ENCODE measurements at places on chromosomes 7 and 10. TPM values are rescaled to one million over a fixed set of nuclear protein-coding genes. Genes with fewer than 3 reads are reported as not detected.

GRCh38 chr7:33504266-33504665 is 374.9 kb downstream of the BBS9 start:
- no peak for DNase-seq

DNA sequence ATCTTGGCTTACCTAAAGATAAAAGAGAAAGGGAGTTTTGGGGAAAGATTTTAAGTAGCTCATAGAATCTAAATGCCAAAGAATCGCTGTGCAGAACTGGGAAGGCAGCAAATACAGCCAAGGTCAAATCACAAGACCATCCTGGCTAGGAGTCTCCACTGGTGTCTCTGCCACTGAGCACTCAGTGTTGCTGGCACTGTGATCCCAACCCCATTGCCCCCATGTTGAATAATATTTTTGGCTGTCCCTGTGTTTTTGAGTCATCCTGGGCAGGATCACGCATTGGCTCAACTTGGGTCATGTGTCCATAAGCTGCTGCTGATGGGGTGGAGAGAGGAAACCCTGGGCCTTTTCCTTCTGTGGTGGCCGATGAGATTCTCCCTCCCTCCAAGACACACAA is 21.2 kb downstream of the TLX1 start:
- DNase-seq: no peak

DNA sequence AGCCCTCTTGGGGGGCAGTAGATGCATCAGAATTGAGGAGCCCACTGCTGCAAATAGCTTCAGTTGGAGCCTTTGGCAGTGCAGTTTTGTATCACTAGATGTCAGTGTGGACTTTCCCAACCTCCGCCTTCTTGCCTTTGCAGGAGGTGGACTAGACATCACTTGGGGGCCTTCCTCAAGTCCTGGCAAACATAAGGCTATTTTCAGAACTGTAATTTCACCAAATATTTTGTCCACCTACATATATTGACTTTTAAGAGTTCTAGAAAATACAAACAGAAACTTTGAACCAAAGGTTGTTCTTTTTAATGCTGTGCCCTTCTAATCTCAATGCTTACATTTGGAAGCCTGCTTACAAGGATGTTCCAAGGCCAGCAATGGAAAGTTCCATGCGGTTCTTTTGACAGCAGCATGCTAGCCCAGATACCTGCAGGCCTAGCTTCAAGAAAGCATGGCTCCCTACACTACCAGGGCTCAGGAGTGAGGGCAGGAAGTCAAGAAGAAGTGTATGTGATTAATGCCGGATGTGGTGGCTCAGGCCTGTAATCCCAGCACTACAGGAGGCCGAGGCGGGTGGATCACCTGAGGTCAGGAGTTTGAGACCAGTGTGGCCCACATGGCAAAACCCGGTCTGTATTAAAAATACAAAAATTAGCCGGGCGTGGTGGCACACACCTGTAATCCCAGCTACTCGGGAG is 8.0 kb upstream of the ZNRF2 start:
- peak; percentile 71 for DNase-seq

DNA sequence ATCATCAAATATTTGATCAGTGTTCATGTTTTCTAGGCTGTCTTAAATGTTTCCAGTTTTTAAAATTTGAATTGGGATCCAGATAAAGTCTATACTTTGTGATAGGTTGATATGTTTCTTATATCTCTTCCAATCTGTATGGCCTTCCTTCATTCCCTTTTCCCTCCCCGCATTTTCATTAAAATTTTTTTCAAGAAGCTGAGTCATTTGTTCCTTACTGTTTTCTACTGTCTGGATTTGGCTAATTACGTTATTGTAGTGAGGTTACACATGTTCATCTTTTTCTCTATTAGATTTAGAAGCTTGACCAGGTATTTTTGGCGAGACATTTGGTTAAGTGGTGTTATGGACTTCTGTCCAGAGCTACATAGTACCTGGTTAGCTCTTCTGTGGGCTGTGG is 11.2 kb downstream of the GARS1 start:
- peak; percentile 38 for DNase-seq

DNA sequence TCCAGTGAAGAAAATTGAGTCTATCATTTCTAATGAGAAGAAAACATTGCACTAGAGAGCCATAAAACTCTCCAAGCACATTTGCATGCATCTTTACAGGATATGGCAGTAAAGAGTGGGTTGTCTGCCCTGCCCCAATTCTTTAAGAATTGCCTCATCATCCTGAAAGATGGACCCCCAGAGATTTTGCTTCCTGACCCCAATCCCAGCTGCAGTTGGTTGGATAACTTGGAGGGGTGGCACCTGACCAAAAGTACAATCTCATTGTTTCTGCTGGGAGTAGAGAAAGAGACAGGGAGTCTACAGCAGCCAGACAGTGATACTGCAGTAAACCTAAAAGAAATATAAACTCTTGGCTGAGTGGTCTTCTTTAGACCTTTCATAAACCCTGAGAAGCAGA is 49.1 kb upstream of the ADCY1 start:
- DNase-seq: no peak

- peak; percentile 91 for DNase-seq
Observed at GRCh38 chr10:59177031-59177797, 771 bp downstream of the PHYHIPL start.

DNA sequence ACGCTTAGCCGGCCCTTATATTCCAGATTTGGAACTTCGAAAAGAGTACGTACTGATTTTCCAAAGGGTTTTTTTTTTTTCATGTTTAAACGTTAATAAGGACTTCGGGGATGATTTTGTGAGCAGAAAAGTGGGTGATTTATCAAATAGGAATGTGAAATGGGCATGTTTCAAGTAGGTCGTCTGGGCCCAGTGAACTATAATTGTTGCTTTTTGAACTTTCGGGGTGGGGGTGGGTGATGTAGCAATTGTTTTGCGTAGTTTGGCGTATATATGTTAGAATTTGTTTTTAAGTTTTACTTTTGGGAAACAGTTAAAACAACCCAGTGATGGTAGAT is 299 bp upstream of the PBLD start:
- DNase-seq: peak; percentile 75

DNA sequence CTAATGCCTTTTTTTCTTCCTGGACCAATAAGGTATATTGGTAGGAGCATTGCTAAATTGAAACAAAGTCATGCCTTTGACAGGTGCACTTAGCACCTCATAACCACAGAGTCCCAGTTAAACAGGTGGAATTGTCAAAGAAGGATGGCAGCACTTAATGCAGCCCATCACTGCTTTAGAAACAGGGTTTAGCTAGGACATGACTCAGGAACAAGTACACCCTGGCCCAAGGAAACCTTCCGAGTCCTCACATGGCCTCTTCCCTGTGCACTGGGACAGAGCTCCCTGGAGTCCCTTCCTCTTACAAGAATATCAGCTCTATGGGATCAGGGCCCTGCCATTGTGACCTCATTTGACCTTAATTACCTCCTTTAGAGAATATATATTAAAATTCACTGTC is 382.7 kb downstream of the EXOC4 start:
- no peak for DNase-seq

DNA sequence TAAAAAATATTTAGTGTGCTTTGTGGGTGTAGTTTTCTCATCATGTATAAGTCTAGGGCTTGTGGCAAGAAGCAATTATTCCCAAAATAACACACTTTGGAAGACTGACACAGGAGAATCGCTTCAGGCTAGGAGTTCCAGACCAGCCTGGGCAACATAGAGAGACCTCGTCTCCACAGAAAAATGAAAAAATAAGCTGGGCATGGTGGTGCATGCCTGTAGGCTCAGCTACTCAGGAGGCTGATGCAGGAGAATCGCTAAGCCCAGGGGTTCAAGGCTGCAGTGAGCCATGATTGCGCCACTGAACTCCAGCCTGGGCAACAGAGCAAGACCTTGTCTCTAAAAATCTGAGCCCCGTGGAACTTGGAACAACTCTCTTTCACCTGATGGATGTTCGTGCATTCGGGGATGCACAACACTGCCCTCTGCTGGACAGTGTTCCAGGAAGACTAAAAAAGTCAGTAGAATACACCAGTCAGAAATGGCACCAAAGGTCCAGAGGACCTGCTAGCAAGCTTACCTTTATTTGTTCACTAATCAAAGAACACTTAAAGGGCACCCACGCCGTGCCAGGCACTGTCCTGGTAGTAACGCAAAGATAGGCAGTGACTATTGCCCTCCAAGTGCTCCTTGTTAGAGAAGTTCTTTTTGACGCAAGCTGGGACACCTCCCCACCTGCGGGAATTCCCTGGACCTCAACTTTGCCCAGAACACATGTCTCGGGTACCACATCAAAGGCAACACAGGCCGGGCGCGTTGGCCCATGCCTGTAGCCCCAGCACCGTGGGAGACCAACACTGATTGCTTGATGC is 81.9 kb upstream of the CALN1 start:
- DNase-seq: peak; percentile 45

DNA sequence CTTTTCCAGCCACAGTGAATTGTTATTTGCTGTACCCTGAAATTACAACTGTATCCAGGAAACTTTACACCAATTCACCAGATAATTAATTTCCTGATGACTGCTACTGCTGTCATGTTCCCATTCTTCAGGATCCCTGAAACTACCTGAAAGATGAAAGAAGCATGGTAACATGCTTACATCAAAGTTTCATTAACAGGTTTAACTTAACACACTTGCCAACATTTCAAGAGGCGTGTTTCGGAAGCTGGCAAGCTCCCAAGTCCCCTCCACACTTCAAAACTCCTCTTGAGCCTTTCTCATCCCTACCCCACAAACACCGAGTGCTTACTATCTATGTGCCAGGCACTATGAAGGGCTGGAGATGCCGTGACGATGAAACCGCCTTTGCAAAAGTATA is 88.6 kb downstream of the MPP7 start:
- DNase-seq: no peak

GRCh38 chr10:71241114-71241829 is 28.9 kb downstream of the UNC5B start:
- peak; percentile 60 for DNase-seq

DNA sequence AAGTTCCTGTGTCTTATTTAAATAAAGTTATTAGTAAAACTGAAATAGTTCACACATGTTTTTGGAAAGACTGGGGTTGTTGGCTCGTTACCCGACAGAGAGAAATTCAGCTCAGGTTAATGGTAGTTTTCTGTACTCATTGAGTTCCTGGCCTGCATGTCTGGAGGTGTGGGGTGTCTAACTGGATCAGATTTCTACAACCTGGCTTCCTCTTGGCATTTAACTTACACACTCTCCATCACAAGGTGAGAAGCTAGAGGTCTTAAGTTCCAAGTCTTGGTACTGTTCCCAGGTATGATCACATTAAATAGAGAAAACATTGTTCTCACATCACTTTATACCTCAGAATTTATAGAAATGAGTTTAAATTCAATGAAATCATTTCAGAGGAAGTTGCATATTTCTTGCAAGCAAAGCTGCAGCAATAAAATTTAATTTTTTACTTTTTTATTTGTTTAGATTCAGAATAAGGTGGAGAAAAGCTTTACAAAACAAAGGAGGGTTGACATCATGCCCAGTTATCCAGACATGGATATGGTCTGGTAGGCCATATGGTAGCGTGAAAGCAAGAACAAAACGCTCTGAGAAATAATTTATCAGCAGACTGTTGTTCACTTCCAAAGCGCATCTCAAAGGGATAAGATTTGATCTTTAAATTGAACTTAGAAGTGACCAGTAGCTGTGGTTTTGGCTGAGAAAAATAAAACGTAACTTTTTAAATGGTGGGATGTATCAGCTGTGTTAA is 120.6 kb downstream of the GLCCI1 start:
- no peak for DNase-seq

DNA sequence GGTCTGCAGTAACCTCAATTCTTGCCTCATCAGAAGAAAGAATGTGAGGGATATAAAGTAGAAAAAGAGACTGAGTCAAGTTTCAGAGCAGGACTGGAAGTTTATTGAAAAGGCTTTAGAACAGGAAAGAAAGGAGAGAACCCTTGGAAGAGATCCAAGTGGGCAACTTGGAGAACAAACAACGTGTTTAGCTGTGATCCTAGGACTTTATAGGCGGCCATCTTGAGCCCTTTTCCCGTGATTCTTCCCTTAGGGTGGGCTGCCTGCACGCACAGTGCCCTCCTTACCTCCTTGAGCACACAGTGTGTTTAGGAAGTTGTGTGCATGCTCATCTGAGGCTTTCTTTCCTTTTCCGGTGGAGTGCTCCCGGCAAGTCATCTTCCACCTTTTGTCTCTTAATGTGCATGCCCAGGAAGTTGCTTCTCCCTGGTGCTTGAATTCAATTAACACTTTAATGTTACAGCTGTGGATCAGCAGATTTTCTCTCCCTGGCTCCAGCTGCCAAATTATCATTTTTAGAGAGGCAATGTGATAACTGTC is 59.8 kb downstream of the ENTPD1 start:
- DNase-seq: no peak

- no peak for DNase-seq
Observed at GRCh38 chr7:50864694-50865093, 82.0 kb upstream of the GRB10 start.

DNA sequence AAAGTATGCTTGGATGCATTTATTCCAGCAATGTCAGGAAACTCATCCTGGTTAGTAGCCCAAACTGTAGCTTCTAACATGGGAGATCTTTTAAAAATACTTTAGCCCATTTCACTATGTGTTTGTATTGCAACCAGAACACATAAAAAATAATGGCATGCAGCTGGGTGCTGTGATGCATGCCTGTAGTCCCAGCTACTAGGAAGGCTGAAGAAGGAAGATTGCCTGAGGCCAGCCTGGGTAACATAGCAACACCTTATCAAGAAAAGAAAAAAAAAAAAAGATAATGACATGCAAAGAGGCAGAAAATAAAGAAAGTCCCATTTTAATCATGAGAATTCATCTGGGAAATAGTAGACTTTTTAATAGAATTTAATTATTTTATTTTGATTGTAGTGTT is 517.0 kb upstream of the TEX47 start:
- no peak for DNase-seq

GRCh38 chr10:10235003-10235402 is 782.7 kb upstream of the CELF2 start:
- DNase-seq: no peak

- peak; percentile 35 for DNase-seq
Observed at GRCh38 chr10:88881320-88881719, 1.3 kb downstream of the STAMBPL1 start.

- no peak for DNase-seq
Observed at GRCh38 chr10:76086170-76086760, 654.8 kb downstream of the LRMDA start.

- DNase-seq: no peak
Observed at GRCh38 chr10:13969118-13969791, 361.5 kb downstream of the FRMD4A start.

STEAP1B gene
- 45.1 TPM for total RNA-seq

DTX2 gene
- total RNA-seq: 4.3 TPM

DNAJC12 gene
- 0.76 TPM for total RNA-seq

PARG gene
- 26.0 TPM for total RNA-seq

FEZF1 gene
- not detected for total RNA-seq

ARHGEF35 gene
- total RNA-seq: 3.4 TPM

CYP2W1 gene
- not detected for total RNA-seq

MYH16 gene
- total RNA-seq: not detected

LAMB1 gene
- 166 TPM for total RNA-seq

HMX2 gene
- total RNA-seq: not detected

AOC1 gene
- total RNA-seq: not detected
